ENCODE measurements at places on chromosomes 2 and 18.
A peak's percentile ranks its signal among the peaks of the same experiment; 100 is the strongest.

DNA sequence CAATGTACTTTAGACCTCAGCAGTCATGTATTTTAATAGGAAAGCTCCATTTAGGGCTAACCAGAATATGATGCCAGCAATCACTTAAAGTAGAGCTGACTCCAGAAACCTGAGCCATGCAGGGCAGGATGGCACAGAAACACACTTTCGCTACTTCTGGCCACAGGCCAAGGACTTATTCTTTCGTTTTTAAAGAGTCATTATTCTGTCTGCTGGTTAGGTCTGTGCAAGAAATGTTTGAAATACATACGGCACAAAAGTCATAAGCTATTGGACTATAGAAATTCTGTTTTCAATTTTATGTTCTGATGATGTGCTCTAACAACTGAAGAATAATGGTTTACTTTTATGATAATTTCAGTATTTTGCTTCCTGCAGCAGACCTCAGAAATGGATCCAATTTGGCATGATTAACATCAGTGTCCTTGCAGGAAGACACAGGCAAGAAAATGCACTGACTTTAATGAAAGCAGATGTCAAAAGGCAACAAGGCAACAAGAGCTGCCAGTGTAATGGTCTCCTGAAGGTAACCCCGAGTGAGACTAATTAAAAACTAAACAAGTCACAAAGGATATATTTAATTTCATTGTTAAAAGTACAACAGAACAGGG lies 114.4 kb upstream of the CHRNA1 start:
- no peak for DNase-seq

DNA sequence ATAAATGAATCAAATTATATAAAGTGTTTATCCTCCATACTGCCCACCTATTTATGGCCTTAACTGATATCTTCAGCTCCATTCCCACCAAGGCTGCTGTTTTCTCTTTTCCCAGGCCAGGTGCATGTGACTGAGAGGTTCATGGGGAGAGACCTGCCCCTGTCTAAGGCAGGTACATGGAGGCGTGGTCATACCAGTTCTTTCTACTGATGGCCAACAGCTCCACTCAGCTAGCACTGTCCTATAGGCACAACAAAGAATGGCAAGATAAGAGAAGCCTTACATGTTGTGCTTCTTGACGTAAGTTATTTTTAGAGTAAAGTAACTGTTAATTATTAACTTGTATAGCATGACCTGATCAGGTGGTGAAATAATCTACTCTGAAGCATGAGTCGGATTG lies 16.8 kb downstream of the AKAIN1 start:
- no peak for DNase-seq

DNA sequence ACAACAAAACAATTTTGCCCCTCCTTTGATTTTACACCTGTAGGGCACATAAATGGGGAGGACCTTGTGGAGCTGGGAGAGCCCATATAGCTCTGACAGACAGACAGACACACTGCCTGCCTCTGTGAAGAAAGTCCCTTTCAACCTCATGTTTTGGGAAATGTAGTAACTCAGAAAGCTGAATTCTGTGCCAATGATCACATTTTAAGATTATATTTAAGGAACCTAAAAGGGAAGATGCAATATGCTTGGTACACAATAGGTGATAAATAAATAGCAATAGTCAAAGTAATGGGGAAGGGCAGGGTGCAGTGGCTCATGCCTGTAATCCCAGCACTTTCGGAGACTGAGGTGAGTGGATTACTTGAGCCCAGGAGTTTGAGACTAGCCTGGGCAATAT lies 446.4 kb upstream of the ID2 start:
- no peak for DNase-seq

DNA sequence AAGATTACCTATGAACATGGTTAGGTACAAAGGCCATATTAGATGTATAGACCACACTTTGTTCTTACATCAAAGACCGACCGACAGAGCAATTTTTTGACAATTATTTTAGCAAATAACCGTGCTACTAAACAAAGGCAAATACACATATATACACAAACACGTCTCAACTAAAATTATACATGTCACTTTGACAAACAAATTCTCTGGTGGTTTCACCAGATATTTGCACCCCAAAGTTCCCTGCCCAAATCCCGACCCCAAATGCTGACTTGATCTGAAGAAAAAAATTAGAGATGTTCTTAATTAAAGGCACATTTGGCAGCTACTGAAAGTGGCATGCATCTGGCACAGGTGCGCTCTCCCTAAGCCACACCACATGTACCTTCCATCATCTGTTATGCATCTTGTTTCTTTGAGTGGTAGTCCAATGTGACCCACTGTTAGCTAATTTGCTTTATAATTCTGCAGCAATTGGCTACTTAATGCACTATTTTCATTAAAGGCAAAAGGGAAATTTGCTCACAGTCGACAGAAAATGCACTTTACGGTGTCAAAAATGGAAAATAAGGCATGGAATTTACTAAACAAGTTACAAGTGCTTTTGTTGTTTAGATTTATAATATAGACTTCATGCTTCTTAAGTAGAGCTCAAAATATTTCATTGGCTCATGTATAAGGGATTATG lies 92.1 kb downstream of the ARHGEF33 start:
- no peak for DNase-seq

- DNase-seq: no peak
These were observed 29.3 kb downstream of the UPP2 start for GRCh38 chr2:158130832-158131473.

DNA sequence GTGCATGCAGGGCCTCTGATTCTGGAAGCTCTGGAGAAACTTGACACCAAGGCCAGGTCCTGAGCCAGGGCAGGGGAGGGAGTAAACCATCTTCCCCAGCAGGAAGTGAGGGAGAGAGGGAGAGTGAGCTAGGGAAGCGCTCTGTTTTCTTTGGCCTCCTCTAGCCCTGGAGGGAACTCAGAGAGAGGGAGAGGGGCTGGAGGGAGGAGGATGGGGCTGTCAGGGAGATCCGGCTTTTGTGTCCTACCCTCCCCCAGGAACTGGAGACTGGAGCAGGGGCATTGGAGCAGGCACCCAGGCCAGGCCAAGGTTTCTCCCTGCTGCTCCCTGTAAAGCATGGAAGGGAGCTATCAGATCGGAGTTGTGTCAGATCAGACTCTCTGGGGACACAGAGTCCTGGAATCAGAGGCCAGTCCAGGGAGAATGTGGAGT lies 22.7 kb upstream of the PKDCC start:
- no peak for DNase-seq

- DNase-seq: peak; percentile 71
These were observed 453 bp upstream of the ANTXR1 start for GRCh38 chr2:69012310-69013141.

DNA sequence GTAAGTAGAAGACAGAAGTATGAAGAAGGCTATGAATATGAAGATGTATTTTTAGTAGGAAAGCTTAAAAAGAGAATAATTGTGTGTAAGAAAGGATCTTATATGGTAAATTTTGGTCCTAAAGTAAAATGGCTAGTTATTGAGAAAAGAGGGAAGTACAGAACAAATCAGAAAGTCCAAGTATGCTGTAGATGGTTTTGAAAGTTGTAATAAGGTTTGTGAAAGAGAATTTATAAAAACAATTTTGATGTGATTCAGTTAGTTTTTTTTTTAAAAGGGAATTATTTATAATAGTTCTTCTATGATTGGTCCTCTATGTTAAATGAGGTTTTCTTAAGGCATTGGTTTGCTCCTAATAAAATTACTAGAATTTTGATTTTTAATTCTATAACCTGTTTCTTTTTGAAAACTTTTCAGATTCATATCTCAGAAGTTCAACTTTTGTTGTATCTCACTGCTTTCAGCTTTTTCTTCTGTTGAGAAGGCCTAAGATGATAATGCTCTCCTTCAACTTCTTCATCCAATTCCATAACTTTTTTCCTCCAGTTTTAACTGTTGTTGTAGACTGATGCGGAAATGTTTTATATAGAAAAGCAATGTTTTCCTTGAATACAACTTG lies 322.7 kb downstream of the NOL4 start:
- no peak for DNase-seq

DNA sequence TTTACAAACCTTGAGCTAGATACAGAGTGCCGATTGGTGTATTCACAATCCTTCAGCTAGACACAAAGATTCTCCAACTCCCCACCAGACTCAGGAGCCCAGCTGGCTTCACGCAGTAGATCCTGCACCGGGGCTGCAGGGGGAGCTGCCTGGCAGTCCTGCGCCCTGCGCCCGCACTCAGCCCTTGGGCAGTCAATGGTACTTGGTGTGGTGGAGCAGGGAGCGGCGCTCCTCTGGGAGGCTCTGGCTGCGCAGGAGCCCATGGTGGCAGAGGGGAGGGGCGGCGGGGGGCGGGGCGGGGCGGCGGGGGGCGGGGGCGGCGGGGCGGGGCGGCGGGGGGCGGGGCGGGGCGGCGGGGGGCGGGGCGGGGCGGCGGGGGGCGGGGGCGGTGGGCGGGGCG lies 923.4 kb downstream of the SOCS6 start:
- no peak for DNase-seq

- no peak for DNase-seq
These were observed 51.0 kb upstream of the BCL2L11 start for GRCh38 chr2:111069722-111070121.

DNA sequence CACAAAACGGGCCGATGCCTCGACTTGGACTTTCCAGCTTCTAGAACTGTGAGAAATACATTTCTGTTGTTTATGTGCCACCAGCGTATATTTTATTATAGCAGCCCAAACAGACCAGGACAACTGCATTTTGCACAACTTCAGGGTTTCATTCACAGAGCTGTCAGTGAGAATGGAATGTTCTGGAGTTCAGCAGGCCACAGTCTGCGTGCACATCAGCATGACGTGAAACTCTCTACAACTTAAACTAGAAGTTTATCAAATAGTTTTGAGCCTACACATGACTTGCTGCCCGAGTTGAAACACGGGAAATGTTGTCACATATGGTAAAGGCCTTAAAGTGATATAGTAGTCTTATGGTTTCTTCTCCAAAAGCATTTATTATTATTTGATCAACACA lies 3.9 kb upstream of the TRIB2 start:
- DNase-seq: no peak

DNA sequence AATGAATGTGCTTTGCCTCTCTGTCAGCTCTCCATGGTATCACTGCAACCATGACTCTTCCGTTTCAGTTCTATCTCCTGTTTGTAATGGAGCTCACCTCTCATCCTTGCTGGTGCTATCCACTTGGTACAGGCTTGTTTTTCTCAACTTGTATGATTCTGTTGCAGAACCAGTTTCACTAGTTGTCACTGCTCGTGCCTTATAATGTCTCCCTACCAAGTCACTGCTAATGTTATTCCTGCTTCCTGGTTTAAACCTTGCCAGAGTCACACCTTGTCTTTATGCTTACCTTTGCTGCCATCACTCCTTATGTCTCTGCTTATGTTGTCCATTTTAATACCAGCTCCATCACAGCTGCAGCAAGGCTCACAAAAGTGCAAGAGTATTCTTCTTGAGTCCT lies 1191.0 kb upstream of the LRRTM1 start:
- no peak for DNase-seq

GRCh38 chr18:5909125-5909524 lies 13.8 kb upstream of the TMEM200C start:
- DNase-seq: no peak

DNA sequence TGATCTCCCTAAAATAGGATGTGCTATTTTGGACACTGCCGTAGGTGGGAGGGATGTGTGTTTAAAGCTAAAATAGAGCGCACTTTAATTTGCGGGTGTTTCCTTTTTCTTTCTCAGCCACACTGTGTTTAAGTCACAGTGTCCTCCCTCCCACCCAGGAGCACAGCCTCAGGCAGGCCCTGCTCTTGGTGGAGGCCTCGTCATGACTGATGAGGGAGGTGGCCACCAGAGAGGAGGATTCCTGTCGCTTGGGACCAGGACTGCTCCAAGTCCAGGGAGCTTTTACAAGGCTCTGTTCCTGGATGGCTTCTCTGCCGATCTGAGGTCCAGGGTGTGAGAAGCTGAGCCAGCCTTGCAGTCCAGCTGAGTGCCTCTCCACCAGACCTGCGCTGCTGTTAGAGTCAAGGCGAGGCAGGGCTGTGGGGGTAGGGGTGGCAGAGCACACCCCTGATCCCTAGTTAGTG lies 33.5 kb downstream of the INPP4A start:
- DNase-seq: no peak

DNA sequence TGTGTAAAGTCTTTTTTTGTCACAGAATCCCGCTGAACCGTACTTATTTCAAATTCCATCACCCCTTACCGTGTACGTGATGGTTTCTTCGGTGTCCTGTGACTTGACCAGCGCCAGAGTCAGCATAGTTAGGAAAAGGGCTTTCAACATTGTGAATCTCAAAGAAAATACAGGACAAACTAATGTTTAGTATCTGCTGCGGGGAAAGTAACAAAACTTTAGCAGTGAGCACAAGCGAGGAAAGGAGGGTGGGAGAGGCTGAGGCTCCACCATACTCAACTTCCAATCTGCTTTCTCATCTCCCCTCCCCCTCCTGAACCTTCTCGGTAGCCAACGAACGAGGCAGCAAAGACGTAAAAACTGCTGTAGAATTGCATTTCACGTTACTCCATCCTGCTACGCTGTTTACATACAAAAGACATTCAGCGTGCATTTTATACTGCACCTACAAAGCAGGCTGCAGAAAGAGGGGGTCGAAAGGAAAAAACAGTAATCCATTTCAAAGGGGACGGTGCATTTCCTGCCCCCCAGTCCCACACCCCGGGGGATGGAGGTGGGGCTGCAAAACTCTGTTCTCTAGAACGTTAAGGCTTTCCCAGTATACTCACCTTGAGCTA lies 1.2 kb downstream of the EFEMP1 start:
- DNase-seq: no peak

GRCh38 chr2:213669657-213670056 lies 385.4 kb downstream of the SPAG16 start:
- DNase-seq: no peak

- no peak for DNase-seq
These were observed 144.4 kb downstream of the PTPRM start for GRCh38 chr18:7711495-7711894.

All from posterior cingulate gyrus (tissue), 11 donors.